Stimulated activated CD4-positive, alpha-beta T cell treated with anti-CD3 and anti-CD28 coated beads, Interleukin-4, amount 100 ng/mL, for 4 hours (primary cell): ENCODE measurements at places on chromosomes 2 and 18.
A peak's percentile ranks its signal among the peaks of the same experiment; 100 is the strongest.

DNA sequence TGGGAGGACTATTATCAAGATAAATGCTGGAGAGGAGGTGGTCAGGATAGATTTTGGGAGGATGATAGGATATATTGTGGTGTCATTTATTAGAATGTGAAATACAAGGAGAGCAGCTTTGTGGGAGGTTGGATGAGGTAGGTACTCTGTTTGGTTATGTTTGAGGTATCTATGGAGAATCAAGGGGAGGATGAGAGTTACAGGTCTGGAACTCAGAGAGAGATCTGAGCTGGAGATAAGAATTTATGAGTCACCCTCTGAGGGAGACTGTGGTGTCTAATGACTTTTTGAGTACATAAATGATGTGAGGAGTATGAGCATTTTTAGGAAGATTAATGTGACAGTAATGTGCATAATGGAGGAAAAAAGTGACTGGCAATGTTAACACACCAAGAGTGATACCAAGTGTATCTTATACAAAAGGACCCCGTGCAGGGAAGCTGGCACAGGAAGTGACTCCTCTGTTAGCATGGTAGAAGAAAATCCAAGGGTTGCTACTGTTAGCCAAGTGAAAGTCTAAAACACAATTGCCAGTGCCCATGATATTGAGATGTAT is 48.2 kb downstream of the CRIM1 start:
- no peak for DNase-seq

DNA sequence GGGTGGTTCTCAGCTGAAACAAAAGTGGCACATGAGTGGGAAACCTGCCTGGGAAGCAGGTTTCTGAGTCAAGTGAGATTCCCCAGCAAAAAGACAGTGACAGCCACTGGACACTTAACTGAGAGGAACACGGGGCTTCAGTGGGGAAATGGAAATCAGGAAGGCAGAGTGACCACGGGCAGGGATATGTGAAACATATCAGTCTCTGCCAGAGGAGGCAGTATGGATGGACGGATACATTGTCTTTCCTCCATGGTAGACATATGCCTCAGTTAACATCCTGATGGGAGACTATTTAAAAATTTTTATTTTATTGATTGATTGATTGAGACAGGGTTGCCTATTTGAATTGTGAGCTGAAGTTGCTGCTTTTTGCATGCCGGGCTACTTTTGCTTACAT is 292.1 kb downstream of the NBAS start:
- no peak for DNase-seq

DNA sequence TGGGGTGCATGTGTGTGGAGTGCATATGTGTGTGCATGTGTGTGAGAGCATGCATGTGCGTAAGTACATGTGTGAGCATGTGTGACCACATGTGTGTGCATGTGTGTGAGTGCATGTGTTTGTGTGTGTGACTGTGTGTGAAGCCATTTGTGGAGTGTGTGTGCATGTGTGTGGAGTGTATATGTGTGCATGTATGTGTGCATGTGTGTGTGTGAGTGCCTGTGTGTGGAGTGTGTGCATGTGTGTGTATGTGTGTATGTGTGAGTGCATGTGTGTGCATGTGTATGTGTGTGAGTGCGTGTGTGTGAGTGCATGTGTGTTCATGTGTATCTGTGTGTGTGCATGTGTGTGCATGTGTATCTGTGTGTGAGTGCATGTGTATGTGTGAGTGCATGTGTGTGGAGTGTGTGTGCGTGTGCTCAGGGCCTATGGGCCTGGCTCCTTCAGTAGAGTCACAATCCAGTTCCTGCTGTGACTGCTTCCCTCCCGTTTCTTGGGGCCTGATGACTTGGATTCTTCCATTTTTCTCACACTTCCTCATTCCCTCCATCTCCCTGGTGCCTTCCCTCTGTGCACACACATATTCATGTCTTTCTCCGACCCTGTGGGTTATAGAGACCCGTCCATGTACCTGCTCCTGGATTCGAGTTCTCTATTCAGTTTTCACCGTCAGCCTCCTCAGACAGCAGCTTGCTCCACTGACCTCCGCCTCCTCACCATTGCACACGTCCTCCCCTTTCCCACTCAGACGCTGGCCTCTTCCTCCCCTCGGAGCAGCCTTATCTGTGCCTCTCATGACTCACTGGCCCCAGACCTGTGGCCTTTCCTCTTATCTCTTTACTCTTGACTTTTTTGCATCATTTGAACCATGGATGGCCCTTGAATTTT is 25.2 kb downstream of the TOGARAM2 start:
- no peak for DNase-seq

DNA sequence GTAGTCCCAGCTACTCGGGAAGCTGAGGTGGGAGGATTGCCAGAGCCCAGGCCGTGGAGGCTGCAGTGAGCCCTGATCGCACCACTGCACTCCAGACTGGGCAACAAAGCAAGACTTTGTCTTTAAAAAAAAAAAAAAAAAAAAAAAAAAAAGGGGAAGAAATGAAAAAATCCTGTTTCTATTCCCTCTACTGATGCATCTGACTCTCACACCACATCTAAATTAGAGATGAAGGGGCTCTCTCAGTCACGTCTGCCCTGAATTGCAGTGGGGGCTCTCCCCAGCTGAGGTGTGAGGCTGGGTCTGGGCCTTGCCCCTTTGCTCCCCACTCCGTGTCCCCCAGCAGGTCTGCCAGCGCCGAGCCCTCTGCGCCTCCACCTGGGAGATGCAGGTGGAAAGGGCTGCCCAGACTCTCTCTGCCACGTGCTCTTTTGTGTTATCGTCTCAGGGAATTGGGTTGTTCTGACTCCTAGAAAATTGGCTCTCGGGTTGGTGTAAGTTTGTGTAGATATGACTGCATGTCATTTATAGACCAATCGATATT is 30.2 kb downstream of the TRAPPC12 start:
- DNase-seq, result no peak

- peak; percentile 73 for DNase-seq
Observed at GRCh38 chr18:3652380-3653262, 202.6 kb downstream of the TGIF1 start.

GRCh38 chr2:74602586-74603281 is 45.4 kb downstream of the M1AP start:
- DNase-seq, result no peak

DNA sequence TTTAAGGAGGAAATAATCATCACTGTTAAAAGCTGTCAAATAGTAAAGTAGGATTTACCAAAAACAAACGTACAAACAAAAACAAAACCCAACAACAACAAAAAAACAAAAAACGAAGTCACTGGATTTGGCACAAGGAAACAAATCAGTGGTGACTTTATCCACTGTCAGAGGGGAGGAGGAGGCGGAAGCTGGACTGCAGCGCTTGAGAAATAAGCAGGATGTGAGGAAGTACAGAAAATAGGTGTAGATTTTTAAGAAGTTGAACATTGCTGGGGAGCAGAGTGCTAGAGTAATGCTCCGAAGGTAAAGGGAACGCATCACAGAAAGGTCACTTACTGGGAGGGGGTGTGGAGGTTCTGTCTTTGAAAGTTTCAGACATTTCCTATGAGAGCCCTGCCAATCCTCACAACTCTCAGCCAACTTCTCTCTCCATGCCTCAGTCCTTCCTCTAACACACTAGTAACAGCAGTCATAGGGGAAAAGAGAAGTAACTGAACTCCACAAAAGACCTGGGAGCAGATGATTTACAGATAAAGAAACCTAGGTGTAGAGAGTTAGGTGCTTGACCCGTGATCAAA is 220.2 kb upstream of the SMAD7 start:
- DNase-seq, result no peak

DNA sequence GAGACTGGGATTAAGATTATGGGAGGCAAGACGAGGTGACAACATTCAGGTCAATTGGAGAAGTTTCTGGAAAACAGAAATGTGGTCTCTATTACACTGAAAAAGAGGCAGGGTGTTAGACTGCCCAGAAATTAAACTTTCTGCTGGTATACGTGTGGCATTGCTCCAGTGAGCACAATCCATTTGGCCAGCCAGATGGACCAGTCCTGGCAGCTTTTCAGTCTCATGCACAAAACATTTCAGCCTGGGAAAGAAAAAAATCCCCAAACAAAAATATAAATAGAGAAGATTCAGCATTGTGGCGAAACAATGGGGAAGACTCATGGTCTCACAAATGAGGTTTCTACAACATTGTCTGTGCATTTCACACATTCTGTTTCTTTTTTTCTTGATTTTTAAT is 113.9 kb downstream of the HNMT start:
- no peak for DNase-seq

DNA sequence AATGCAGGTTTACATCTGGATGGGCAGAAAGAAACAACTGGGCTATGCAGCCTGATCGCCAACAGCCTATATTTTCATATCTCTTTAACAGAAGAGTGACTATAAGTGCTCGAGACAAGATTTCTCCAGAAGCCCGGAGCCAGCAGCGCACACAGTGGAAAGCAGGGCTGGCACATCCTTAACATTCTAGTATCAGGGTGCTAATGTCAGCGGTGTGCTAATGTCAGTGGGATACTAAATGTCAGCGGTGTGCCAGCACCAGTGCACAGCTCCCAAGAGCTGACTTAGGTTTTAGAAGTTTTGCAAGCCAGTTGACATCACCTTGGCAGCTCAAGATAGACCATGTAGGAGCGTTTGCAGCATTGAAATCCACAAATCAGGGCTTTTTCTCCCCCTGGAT is 8.3 kb downstream of the BMP10 start:
- DNase-seq, result no peak

DNA sequence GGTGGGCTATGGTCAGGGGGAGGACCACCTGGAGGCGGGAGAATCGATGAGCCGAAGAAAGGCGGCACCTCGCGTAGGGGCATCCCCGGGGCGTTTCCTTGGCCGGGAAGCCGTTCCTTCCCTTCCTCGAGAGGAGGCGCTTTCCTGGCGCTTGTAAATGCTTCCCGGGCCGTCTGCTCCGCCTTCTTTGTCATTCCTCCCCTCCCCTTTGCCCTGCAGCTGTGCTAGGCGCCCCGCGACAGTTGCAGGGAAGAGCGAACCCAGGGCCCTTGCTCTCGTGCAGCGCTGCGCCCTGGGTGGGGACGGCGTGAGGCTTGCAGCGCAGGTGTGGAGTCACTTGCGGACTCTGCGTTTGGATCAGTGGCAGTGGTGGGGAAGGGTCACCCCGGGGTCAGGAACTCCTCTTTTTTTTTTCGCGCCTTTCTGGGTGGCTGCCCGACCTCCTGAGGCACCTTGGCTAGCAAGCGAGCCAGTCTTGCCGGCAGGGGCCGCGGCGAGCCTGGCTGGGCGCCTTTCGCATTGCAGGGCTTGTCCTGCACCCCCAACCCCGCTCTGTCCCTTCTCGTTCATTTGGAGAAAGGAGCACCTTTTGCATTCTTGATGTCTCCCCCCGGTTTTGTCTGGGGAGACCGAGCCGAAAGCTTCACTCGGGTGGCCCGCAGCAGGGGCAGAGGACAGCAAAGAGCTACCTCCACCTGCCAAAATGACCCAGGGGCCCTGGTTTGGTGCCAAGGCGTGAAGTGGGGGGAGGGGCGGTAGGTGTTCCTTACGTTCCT is 858 bp downstream of the KCNS3 start:
- DNase-seq, result no peak

DNA sequence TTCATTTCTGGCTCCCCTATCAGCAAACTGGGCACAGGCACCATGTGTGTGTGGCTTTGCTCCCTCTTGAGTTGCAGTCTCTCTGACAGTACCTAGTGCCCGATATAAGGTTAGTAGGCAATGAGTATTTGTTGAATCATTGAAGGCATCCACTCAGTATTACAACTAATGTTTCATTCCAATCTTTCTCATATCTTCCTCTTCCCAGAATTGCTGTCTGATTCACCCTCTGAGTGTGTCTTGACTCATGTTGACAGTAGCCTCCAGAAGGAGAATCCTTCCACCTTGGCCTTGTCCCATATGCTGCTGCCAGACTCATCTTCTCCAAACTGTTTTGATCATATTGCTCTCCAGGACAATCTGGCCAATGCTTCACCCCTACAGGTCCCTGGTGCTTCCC is 202.5 kb downstream of the LRRTM1 start:
- DNase-seq, result no peak

- no peak for DNase-seq
Observed at GRCh38 chr18:46362533-46362932, 258.3 kb downstream of the HAUS1 start.

DNA sequence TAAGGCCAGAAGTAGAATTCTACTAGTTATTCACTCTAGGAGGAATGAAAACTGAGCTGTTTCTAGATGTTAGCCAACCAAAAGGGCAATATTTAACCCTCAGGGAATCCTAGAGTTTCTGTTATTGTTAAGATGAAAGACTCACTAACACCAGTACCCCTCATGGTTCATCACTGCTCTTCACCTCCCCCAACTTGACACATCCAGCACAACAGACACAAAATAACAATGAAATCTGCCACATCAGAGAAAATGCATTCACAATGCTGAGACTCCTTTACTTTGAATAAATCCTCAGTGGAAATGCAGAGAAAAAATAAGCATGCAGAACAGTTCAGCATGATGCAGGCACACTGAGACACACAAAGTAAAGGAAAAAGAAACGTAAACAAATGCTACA is 111.3 kb downstream of the RIF1 start:
- DNase-seq, result no peak

GRCh38 chr18:54530285-54530684 is 60.8 kb upstream of the DYNAP start:
- no peak for DNase-seq

DNA sequence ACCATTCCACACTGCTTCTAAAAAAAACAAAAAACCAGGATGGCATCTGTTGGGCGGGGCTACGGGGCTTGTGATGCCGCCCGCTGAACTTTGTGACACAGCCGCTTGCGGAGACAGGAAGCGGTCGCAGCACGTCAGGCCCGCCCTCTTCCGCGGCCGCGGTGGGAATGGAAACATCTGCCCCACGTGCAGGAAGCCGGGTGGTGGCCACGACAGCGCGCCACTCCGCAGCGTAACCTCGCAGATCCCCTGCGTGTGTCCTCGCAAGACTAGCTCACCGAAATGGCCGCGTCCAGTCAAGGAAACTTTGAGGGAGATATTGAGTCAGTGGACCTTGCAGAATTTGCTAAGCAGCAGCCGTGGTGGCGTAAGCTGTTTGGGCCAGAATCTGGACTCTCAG is 168.5 kb downstream of the SUCLG1 start:
- DNase-seq, result no peak

DNA sequence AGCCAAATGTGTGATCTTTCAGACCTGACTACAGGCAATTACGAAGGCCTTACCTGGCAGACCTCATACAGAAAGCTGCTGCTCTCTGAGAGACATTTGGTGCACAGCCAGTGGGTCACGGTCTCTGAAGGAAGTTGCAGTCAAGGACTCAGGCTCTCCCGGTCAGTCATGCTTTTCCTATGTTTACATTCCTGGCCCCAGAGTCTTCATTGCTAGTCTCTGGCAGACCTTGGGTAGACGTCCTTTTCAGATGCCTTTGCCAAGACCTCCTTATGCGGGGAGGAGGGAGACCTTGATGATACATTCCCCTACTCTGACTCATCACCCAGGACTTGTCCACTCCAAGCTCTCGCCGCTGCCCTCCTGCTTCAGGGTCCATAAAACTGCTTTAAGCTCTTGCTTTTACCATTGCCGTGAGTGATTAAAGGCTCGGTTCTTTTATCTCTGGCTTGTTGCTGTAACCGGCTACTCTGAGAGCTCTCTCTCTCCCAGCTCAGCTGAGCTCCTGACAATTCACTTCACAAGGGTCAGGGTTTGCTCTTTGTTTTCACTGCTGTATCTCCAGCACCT is 62.0 kb upstream of the SLC35F5 start:
- no peak for DNase-seq
